ENCODE measurements at places on chromosomes 3 and 15. TPM values are rescaled to one million over a fixed set of nuclear protein-coding genes. Genes with fewer than 3 reads are reported as not detected.

DNA sequence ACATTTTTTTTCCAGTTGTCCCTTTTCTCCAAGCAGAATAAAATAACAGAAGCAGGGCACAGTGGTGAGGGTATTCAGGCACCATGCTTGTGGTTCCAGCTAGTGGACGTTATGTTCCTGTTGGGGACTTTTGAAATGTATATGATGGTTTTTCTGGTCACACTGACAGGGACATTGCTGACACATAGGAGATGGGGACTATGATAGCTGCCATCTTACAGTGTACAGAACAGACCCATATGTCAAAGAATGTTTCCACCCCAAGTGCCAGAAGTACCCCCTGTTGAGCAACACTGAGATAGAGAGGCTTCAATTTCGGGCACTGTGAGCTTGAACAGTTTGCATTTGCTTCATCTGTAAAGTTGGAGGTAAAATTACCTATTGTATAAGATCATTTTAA, 38.6 kb downstream of the MCTP2 start:
- DNase-seq = no peak

DNA sequence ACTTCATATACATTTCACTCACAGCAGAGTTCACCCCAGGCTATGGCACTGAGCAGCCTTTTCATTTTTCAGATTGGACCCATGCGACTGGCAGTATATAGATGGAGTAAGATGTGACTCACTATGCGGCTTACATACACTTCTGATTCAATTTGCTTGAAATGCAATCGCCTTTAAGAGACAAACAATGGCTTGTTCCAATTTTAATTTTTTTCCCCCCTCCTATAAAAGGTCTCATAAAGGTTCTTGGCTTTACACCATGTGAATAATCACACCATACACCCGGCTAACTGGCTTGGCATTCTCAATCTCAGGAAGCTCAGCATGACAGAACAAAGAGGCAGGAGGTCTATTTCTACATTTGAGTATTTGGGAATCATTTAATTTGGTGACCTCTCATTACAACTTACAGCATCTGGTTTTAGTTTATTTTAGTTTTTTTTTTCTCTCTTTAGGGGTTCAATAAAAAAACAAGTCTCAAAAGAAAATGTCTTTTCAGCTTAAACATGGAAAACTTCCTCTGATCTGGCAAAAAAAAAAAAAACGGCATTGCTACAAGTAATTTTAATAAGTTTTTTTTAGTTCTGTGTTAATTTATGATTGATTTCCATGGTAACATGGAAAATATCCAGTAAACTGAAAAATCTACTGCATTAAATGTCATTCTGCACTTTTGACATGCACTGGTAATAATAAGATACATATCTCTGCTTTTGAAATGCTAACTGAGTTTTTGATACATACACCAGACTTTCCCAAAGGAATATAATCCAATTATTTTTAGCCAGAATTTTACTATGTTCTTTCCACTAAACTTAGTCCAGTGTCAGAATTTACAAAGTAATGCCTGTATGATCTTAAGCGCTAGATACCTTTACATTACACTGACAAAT, 38.8 kb downstream of the GADL1 start:
- peak; percentile 25 for DNase-seq

DNA sequence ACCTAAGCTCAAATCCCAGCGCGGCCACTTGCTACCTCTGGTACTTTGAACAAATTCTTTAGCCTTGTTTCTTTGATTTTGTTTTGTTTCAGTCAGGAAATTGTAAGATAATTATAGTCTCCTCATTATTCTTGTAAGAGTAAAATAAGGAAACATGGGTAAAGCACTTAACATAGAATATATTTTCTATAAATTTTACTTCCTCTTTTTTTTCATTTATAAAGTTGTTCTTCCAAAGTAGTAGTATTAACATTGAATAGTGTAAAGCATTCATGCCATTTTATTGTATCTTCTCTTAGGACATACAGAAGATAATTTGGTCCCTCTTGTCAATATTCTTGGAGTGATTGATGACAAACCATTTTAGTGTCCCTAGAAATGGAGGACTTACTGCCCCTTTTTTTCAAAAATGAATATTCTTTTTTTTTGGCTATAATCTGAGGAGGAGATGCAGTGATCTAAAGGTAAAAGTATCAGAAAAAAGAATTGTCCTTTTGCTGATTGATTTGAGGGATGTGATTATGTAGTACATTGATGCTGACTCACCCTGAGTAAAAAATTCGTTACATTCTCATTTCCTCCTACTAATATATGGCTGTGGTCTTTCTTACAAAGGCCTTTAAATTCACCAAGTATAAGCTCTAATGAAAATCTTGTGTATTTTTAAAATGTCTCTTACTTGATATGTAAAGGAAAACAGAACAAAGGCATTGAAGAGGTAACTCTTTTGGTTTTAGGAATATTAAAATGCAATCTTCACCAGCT, 51.0 kb downstream of the ALCAM start:
- no peak for DNase-seq

GRCh38 chr15:78069052-78069414, 8.5 kb downstream of the TBC1D2B start:
- DNase-seq = no peak

Gene PAQR9
- total RNA-seq = not detected

Gene EXD1
- not detected for total RNA-seq

Data from foreskin keratinocyte (primary cell).